ENCODE measurements at places on chromosomes 1 and 21. TPM values are rescaled to one million over a fixed set of nuclear protein-coding genes. Genes with fewer than 3 reads are reported as not detected.

Gene TMEM200B
- 9.3 TPM for total RNA-seq

Gene SPATC1L
- 49.5 TPM for total RNA-seq

Gene SPATA46
- total RNA-seq = not detected

Gene CHRNB2
- total RNA-seq = not detected

Measured in PC-3 (cell line).